IPS-NIHi11 (cell line): ENCODE measurements at places on chromosomes 4 and X.

DNA sequence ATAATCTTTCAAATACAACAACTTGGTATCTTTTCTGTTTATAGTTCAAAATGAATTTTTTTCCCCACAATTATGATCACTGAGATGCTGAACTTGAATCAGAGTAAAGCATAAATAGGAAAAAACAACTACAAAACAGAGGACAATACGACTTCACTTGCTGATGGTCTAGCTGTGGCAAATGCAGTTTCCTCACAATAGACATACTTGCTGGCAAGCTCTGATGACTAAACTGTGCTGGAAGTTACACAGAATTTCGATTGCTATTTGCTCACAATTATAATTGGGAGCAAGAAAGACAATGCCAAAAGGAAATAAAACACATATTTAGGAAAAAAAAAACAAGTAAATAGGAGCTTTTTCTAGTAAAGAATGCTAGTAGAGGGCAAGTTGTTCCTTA, 14.7 kb downstream of the VEGFC start:
- no peak for DNase-seq

- DNase-seq, result no peak
Observed at GRCh38 chr4:157977086-157977485, 195.7 kb downstream of the GASK1B start.

DNA sequence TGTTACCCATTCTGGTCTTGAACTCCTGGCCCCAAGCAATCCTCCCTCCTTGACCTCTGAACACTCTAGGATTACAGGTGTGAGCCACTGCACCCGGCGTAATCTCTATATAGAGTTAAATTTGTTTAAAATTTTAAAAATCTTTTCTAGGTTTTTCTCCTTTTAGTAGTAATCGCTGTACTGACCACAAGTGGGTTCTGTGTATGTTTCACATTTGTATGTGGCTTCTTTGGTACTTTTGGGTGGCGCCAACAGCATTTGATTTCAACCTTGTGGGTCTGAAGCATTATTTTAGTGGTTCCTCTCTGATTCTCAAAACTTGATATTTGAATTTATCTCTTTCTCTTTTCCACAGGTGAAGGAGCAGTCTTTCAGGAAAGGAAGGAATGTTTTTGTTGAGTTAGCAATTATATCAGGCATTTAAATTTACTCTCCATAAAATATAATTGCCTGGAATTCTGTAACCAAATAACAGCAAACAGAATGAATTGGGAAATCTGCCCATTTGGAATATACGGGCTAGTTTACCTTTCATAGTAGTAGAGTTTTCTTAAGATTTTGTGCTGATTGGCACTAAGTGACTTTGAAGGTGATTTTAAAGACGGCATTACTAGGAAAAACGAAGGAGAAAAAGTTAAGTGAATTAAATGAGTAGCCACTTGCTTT, 29.5 kb downstream of the ARHGAP10 start:
- DNase-seq, result no peak

DNA sequence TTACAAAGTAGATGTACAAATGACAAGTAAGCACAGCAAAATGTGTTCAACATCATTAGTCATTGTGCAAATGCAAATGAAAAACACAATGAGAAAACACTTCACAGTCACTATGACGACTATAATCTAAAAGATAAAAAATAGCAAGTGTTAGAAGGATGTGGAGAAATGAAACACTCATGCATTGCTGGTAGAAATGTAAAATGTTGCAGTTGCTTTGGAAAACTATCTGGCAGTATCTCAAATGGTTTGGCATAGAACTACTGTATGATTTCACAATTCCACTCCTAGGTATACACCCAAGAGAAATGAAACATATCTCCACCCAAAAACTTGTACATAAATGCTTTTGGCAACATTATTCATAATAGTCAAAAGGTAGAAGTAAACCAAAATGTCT, 459.7 kb upstream of the TRAM1L1 start:
- DNase-seq, result no peak

GRCh38 chrX:112714357-112714918, 34.7 kb upstream of the LHFPL1 start:
- DNase-seq, result no peak

DNA sequence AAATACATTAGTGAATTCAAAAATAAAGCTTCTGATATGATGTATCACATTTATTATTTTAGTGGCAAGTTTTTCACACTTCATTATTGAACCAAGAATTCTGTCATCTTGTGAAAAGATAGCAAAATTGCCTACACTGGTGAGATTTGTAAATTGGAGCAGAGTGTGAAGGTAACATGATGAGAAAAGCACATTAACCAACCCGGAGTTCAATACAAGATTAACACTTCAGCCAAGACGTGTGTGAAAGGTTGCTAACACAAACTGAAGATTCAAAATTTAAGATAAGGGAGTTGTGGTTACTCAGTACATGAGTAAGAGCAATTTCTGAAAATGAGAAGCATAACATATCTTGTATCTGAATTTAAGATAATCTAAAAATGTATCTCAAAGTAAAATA, 346.7 kb downstream of the PDHA2 start:
- DNase-seq, result no peak
